ENCODE measurements at places on chromosomes 12 and 14.

- no peak for DNase-seq
Observed at GRCh38 chr14:60164404-60164711, 840 bp downstream of the DHRS7 start.

DNA sequence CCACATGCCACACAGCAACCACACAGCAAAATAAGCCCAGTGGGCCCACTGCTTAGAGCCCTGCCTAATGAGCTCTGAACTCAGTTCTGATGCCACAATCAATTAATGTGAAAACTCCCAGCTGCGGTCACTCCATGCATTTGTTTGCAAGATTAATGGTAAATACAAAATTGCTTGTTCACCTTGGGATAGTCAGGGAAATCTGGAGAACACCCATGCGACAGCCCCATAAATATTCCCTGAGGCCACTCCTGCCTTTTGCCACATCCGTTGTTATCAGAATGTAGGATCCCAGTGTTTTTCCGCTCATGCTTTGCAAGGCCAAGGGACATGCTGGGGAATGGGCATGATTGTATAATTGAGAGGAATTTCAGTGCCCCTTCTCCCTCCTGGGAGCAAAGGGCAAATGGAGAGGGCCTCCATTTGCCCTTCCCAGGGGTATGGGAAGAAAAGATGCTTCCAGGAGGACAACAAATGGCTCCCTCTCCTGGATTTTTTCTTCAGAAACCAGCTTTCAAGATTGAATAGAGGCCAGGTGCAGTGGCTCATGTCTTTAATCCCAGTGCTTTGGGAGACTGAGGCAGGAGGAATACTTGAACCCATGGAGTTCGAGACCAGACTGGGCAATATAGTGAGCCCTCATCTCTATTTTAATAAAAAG, 30.8 kb upstream of the CMKLR1 start:
- no peak for DNase-seq

GRCh38 chr14:103867020-103867419, 19.6 kb upstream of the PPP1R13B start:
- no peak for DNase-seq

GRCh38 chr14:96091941-96092411, 52.8 kb downstream of the C14orf132 start:
- DNase-seq: no peak

GRCh38 chr12:30862486-30862885, 64.1 kb upstream of the TSPAN11 start:
- no peak for DNase-seq

DNA sequence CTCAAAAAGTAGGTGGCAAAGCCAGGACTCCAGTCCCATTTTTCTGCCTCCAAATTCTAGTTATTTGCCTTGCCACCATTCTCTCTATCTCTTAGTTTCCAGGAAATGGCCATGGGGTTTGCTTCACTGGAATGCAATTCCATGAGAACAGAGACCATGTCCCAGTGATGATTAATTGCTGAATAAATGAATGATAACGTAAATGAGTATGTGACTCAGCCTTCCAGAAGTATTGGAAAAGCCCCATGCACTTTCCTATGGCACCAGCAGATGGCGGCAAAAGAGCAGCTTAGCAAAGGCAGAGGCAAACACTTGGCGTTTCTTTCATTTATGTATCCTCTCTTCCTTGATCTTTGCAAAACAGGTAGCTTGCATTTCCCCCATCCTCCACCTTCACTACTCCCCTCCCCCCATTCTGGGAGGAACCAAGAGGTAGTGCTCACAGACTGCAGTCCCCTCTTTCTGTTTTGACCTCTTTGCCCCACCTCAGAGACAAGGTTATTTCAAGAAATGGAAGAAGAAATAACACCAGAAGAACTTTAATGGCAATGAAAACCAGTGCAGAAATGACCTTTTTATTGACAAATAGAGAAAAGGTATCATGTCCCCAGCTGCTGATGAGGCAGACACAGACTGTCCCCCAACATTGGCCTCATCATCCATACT, 21.3 kb downstream of the TBX3 start:
- DNase-seq: peak; percentile 78

GRCh38 chr12:130933269-130933995, 20.3 kb upstream of the ADGRD1 start:
- no peak for DNase-seq

- DNase-seq: no peak
Observed at GRCh38 chr12:128829861-128830504, 6.2 kb upstream of the SLC15A4 start.

DNA sequence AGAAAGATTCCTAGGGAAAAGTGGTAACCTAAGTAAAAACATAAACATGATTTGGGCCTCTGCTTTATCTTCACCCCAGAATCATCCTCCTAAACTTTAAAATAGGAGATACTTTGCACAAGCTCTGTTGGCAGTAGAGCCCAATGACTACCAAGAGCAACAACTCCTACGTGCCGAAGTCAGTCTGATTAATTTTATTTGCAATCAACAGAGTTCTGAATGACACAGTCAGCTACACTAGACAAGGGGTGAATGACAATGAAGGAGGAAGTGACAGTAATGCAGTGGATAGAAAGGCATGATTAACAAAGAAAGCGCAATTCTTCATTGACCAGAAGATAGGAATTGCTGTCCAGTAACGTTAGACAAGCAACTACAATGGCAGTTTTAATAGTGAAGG, 957.9 kb upstream of the USP15 start:
- no peak for DNase-seq

DNA sequence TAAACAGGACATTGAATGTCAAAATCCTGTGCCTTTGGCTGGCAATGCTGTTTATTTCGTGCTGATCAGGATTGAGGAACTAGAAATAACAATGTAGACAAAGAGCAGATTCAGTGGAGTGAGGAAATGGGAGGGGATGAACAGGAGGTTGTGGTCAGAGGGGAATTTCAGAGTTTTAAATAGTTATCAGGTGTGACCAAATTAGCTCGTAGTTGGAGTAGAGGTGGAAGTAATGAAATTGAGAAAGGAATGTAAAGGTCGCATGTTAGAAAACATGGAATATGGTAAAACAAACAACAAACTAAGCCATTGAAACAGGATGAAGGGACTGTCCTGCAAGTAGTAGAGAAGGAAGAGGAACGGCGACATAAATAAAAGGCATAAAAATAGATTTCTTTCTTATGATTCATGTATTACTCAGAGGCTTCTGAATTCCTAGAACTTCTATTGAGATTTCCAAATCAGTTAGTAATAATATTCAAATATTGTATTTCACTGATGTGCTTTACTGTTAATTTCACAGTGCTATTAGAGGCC, 9.5 kb upstream of the SAV1 start:
- DNase-seq: peak; percentile 85
